ENCODE measurements at places on chromosomes 4 and X.

GRCh38 chr4:57265831-57266582 lies 155.8 kb upstream of the IGFBP7 start:
- no peak for DNase-seq

GRCh38 chr4:8609824-8610350 lies 17.3 kb downstream of the CPZ start:
- no peak for DNase-seq

GRCh38 chr4:5037553-5038551 lies 13.4 kb upstream of the STK32B start:
- no peak for DNase-seq

GRCh38 chr4:61500883-61501282 lies 300.8 kb downstream of the ADGRL3 start:
- DNase-seq, result no peak

DNA sequence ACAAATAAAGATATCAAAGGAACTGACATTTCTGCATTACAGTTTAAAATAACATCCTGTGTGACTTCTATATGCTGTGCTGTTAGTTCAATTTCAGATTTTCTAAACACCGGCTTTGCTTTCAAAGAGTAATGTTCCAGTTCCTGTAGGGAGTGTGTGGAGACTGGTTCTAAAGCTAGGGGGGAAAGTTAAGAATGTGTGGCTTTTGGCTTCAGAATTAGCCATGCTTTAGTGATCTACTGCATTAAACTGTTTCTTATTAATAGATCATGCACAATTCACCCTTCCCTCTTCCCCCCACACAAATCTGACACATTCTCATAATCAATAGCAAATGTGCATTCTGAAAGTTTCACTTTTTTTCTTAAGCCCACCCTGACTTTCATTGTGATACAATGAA lies 32.0 kb upstream of the DKK2 start:
- no peak for DNase-seq

DNA sequence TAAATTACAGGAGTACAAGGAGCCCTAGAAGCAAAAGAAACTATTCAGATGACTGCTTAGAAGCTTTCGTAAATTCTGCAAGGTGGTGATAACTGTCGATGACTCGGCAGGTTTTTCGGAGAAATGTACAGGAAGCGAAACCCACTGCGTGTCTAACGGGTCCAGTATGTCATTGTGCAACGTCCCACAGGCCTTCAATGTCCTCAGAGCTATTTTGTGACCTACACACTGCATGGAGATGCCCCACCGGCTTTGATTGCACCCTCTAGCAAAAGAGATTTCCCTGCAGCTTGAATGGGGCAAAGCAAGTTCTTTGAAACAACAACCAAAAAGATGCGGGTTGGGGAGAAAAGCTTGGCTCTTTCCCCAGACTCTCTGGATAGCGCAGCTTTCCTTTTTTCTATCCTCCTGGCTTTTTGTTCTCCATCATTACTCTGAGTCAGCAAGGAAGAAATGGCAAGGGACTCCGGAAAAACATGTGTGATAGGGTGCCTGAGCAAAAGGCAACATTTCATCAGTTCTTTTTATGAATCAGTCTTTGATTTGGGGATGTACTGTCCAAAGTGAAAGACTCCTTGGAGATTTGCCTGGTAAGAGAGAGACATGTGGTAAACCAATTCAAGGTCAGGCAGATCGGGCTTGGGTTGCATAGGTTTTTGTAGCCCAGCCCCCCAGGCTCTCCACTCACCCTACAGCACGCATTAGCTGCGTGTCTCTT lies 112.0 kb upstream of the TBL1X start:
- no peak for DNase-seq

DNA sequence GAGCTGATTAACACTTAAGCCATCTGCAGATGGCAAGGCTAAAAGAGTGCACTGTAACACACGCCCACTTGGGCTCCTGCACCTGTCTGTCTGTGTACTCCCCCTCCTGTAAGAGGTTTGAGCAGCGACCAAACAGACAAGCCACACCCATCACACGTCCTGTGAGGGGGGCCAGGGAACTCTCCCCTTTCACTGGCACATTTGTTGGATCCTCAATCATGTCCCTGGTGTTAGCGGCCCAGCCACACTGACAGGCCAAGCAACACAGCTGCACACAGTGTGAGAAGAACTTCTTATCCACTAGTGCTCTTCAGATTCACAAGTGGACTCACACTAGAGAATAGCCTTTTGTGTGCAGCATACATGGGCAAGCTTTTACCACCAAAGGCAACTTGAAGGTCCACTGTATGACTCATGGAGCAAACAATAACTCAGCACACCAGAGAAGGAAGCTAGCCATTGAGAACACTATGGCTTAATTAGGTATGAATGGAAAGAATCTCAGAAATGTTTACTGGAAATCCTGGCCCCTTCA lies 29.1 kb upstream of the UTP14A start:
- DNase-seq, result no peak

- no peak for DNase-seq
Measured at GRCh38 chr4:151438154-151438553, 29.2 kb downstream of the FHIP1A start.
